NCI-H1694 (cell line): ENCODE measurements at places on chromosomes 2 and 18.
A peak's percentile ranks its signal among the peaks of the same experiment; 100 is the strongest.

GRCh38 chr2:128579825-128580224, 261.2 kb upstream of the HS6ST1 start:
- no peak for DNase-seq

DNA sequence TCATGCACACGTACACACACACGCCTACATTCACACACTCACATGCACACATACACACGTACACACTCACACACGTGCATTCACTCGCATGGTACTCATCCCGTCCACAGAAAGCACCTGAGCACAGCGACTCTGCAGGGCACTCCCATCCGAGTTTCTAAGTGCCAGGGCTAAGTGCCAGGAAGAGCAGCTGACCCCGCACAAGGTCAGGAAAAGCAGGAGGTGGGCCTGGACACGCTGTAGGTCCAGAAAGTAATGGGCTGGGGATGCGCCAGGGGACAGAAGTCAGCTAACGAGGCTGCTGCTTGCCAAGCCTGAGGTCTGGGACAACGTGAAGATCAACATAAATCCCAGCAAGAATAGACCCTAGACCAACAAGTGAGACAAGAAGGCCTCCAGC, 15.8 kb downstream of the ADI1 start:
- no peak for DNase-seq

GRCh38 chr2:219627103-219628100, at the start of gene SLC4A3:
SLC4A3 (plus strand) TSS chr2:219627630; CDS start chr2:219627993, 363 bp downstream.
- DNase-seq: no peak

GRCh38 chr2:80053522-80054345, 250.8 kb downstream of the LRRTM1 start:
- no peak for DNase-seq

DNA sequence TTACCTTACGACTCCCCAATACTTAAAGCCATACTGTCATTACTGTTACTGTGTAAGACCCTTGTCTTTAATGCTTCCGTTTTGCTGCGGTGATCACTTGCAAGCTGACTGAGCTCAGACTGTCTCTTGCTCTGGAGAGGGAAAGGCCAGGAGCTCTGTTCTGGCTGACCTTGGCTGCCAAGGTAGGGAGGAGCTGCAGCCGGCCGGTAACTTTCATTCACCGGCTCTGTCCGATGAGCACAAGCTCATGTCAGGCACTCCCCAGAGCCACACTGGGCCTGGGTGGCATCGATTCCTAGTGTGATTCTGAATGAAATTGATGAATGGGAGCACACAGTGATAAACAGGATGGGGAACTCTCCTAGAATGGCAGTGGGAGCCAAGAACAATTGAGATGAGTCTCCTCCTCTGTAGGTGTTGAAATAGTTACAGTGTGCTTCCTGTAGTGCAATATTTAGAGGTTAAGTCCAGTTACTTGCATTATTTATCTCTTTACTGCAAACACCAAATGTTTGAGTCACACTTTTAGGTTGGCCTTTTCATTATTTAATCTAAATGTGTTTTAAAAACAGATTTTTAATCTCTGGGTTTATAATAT, 100.9 kb downstream of the ATP9B start:
- DNase-seq: no peak

DNA sequence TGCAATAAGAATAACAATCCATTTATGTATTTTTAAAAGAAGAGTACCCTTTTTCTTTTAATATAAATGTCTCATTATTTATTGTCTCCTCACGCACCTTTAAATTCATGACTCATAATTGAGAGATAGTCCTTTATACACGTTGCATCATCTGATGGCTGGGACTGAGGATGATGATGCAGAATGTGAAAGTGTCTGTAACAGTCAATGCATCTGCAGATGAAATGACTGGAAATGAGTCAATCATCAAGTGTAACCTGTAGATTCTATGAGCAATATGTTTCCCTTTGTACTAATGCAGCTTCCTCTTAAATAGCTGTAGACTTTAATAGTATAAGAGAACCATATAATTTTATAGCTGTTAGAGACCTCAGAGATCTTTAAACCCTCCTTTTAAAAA, 26.1 kb upstream of the SYT4 start:
- DNase-seq: no peak

GRCh38 chr2:16653083-16653375, 12.6 kb downstream of the CYRIA start:
- DNase-seq: no peak

GRCh38 chr2:85243101-85244072, 84.4 kb downstream of the TGOLN2 start:
- no peak for DNase-seq

DNA sequence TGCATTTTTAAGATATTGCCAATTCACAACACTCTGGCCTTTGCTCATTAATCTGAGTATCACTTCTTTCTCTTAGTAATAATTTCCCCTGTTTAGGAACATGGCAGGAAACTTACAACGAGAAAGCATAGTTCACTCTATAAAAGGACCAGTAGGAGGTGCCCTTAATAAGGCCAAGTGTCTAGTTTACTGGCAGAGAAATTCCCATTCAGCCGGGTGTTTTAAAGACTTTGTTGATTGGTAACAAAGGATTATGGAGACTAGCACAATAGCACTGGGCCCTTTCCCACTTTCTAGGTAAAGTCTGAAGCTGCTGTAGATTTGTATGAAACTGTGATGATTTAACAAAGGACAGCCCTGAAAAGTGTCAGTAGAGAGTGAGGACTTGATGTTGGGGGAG, 3.1 kb downstream of the DCC start:
- peak; percentile 42 for DNase-seq

GRCh38 chr2:218367415-218368149, 10.9 kb downstream of the CATIP start:
- no peak for DNase-seq

DNA sequence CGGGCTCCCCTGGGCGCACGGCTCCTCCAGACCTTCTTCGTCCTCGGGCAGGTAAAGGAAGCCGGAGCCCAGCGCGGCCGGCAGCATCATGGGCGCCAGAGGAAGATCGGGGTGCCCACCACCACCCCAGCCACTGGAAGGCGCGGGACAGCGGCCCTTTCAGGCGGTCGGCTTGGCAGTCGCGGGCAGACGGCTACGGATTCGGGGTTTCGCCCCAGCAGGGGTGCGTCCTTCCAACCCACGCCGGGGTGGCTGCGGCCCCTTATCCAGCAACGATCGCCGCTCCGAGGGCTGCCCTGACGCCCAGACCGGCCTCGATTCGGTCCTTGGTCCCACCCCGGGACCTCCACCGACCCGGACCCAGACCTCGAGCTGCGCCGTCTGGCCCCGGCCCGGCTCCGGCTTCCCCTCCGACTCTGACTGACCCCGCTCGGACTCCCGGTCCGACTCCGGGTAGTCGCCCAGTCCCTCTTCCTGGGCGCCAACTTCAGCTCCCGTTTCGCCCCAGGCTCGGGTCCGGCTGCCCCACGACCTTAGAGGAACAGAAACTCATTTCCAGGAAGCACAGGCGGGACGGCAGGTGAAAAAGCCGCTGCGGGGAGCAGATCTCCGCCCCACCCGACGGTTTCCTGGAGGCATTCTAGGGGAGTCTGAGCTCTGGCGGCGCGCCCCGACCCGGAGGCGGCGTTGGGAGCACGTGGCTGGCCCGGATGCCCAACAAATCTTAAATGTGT, 30.2 kb upstream of the SSB start:
- no peak for DNase-seq

DNA sequence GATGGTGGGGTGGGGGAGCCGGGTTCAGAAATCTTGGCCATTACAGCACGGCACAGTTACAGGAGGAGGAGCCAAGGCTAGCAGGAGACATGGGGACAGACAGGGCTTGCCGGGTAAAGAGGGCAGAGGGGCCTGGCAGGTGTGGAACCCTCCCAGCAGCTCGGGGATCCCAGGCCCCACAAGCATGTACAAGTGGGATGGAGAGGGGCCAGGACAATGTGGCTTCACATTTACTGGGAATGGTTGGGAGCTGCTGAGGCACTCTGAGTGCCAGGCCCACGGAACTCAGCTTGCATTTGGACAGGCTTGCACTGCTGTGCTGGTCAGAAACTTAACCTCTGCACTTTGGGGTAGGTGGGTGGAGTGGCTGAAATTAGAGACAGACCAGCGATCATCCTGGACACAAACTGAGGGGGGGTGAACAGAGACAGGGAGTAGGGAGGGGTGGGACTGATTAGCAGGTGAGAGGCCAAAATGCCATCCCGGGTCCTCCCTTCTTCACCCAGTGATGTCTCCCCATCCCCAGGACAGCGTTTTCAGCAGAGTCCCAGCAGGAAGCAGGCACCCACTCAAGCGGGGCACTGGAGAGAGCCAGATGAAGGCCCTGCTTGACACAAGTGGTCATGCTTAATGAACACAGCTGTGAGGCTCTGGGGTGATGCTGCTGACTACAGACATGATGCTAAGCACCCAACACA, 9.6 kb downstream of the PER2 start:
- no peak for DNase-seq

DNA sequence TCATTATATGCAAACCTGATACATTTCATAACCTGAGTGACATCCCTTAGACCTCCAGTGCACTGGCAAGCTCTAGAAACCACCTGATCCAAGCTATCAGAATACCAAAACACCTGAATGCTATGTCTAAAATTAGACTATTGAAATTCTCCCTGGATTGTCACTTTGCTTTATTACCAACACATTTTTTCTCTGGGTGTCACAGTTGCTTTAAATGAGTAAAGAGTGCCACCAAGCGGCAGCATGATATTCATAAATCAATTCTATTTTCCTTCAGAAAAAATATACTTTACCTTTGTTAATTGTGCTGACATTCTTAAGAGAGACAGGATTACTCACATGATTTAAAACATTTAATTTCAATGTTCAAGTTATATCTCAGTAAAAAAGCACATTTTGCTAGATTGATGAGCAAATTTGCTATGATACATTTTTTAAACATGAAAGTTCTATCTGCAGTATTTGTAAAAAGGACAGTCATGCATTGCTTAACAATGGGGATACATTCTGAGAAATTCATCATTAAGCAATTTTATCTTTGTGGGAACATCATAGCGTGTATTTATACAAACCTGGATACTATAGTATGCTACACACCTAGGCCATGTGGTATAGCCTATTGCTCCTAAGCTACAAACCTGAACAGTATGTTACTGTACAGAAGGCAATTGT, 338.4 kb upstream of the SLC39A10 start:
- DNase-seq: peak; percentile 66

DNA sequence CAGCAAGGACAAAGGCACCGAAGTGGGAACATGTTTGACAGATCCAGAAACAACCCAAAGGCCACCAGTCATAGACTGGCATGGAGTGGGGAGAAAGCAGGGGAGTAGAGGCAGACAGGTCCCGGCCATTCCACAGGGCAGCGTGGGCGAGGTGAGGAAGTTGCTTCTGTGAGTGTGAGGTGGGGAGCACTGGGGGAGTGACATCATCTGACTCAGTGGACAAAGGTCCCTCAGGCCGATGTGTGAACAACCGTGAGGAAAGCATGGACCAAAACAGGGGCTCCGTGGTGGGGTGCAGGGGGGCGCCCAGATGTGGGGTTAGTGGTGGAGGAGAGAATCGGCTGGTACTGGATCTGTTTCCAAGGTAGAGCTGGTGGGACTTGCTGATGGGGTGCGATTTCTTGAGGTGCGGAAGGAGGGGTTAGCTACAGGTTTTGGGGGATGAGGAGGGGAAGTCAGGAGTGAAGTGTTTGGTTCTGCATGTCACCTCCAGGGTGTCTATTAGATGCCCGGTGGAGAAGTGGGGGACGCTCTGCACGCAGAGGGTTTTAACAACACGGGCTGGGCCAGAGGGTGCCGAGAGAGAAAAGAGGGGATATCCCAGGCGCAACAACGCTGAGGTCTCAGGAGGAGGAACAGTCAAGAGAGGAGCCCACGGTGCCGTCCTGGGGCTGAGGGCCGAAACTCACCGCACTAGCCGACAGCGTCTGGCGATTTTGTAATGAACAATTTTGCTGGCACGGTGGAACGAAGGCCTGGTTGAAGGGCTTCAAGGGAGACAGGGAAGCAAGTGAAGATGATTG, 2.5 kb upstream of the SFT2D3 start:
- no peak for DNase-seq

DNA sequence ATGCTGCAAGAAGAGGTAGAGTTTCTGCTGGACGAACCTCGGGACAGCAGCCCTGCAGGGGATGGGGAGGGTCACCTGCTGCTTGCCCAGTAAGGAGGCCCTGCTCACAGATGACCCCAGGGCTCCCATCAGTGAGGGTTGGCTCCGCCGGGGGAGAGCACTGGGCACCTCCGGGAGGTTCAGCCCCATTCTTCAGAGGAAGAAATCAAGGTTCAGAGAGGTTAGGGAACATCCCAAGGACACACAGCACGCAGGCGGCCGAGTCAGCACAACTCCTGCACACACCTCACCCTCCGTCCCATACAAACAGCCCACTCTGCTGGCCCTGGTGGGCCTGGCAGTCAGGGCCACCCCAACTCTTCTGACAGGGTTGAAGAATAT, 11.7 kb upstream of the CCDC74B start:
- DNase-seq: no peak

DNA sequence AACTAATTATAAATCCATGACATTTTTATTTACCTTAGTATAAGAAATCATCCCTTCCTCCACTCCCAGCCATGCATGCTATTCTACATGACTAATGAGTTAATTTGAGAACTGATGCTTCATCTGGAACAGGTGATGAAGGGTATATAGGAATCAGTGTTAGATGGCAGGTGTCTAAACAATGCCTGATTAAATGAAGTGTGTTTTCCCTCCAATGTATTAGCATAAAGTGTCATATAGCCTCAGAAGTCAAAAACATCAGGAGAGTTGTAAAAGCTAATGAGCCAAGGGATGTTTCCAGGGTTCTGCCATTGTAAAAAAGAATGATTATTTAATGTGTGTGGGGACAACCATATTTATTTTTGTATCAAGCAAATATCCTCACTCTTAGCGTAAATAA, 913.8 kb downstream of the DCC start:
- no peak for DNase-seq

DNA sequence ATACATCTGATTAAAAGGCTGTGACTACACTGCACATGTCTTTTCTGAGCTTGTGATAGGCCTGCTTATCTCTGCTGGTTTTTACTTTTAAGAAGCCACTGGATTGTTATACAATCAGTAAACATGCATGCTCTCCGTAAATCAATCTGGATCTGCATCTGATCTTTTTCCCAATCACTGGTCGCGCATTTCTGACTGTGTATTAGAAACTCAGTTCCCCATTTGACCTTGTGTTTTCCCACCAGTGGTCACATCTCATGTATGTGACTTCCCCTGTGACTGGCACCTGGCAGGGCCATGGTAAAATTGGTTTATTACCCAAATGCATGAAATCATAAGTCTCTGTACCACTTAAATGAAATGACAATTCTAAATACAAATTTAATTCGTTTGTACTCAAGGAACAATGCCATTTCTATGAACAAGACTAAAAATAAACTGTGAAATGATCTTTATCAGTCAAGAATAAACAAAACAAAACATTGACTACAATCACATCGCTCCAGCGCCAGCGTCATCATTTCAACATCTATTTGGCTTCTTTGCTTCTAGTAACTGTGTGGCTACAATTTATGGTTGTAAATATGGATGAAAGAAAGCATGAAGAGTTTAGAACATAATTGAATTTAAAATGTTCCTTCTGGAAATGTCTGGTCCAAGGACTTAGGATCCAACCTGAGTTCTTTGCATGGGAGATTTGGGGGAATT, 396.6 kb upstream of the TRIB2 start:
- DNase-seq: no peak
